ENCODE measurements at places on chromosomes 1 and 21.

DNA sequence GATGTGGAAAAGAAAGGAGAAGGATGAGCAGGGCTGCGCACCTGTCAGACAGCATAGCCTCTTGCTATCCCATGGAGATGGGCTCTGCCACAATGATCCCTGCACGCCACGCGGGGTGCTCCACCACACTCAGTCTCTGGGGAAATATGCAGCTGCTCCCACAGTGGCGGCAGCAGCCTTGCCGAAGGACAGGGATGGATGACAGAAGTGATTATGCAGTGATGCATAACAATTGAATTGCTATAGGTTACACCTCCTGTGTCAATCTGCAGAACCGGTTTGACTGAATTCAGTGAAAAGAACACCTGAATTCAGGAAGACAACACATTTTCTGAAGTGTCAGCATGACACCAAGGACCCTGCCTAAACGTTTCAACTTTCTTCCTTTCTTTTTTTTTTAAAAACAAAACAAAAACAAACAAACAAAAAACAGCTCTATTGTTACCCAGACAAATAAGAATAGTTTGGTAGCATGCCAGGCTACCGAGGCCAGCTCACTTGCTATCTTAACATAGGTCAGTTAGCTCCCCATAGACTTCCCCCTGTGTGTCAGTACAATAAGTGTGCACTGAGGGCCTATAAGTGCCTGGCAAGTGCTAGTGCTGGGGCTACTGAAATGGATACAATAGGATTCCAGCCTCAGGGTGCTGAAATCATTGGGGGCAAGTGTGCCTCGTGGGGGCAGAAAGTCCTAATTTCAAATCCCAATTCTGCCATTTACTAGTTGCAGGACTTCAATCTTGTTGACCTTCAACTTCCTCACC is 127.6 kb upstream of the LMO4 start:
- DNase-seq: peak; percentile 80

DNA sequence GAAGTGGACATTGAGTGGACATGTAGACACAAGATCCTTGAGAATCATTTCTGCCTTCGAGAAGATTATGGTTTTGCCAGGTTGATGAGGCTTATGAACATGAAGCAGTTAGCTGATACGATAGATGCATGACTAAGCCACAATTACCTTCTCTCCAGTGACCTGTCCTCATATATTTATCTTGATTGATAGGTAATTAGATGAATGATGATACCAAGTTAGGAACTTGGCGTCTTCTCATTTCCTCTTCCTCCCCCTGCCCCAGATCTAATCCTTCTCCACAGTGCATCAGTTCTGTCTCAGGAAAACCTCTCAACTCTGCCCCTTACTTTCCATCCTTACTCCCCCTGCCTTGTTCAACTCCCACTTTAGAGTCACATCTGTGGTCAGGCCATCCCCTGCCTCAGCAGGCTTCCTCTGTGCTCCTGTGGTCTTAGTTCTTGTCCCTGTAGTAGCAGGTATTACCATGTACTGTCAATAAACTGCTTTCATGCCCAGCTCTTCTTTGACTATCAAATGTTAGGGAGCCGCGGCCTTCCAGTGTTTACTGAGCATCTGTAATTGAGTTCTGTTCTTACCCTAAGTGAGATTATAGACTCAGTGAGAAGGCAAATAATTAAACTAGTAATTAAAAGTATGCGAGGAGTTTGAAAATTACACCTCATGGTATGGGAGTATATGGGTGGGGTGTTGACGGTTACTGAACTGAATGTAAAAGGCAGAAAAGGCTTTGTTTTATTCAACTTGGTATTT is 5.1 kb downstream of the ST6GALNAC3 start:
- DNase-seq: no peak

- no peak for DNase-seq
Measured at GRCh38 chr21:27769763-27770162, 802.9 kb upstream of the ADAMTS5 start.

DNA sequence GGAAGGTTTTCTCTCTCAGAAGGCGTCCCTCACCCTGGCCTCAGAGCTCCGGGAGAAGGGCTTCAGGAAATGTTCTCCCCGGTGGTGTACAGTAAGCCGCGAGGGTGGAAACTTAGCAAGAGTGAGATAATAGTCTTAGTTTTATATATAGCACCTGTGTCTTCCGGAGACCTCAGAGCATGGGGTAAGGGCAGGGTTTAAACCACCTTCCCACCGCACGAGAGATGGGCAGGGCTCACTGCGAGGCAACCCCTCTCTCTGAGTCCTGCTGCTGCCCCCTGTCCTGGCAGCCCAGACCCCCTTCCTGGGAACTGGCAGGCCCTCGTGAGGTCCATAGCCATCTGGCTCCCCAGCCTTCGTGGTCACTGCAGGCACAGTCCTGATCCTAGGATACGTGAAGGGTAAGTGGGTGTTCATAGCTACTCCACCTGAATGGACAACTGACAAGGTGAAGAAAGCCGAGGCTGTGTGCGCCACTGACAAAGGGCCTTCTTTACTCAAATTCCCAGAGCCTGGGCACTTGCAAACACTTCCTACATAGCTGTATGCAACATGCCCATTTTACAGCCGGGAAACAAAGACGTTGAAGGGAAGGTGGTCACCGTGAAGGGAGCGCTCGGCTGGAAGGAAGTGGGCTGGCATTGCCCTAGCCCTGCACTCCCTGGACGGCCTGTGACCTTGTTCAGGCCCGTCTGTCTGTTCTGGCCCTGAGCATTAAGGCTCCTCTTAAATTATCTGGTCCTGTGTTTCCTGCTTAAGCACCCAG is 26.9 kb downstream of the ITPKB start:
- DNase-seq: no peak

- DNase-seq: no peak
Measured at GRCh38 chr1:39781349-39781715, 7.3 kb downstream of the BMP8B start.

- no peak for DNase-seq
Measured at GRCh38 chr1:44024031-44024902, 7.0 kb downstream of the SLC6A9 start.

- peak; percentile 86 for DNase-seq
Measured at GRCh38 chr1:12618965-12619791, 1.2 kb upstream of the DHRS3 start.

DNA sequence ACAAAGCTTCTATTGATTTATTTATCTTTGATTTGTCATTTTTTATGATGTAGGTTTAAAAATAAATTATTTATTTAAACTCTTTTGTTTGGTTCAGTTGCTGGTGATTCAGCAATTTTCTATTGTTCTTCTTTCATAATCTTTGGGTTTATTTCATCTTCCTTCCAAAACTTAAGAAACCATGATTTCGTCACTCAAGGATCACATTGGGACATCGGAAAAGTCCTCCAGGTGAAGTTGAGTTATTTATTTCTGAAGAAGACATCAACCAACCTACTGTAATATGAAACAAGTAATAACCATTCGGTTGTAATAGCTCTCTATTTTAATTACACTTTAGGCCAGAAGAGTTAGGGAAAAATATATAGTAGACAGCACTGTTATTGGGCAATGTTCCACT is 23.0 kb upstream of the WLS start:
- DNase-seq: no peak

DNA sequence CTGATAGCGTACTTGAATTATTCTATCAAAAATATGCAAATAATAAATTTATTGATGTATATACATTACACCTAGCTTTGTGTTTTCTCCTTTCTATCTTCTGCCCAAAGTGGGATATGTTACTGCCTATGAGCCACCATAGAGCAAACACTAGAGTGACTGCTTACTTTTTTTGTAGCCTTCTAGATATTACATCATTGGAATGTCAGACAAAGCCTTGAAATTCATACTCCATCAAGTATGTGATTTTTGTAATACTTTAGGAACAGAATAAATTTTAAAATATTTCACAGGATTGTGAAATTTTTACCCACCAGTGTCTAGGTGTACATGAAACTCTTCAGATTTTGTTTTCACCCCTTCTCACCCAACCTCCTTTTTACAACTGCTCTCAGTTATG is 787.6 kb downstream of the USP25 start:
- no peak for DNase-seq

DNA sequence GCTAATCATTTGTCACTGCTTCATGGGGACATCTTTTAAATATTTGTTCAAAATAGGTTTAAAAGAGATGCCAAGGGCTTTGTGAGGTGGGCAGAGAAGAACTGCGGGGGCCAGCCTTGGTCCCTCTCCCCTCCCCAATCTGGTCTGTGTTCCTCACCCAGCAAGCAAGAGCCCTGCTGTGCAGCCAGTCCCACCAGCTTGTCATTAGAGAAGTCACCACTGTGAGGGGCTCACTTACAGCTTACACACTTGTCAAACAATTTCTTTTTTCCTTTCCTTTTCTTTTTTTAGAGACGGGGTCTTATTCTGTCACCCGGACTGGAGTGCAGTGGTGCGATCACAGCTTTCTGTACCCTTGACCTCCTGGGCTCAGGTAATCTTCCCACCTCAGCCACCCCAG is 10.4 kb upstream of the CDK18 start:
- no peak for DNase-seq

DNA sequence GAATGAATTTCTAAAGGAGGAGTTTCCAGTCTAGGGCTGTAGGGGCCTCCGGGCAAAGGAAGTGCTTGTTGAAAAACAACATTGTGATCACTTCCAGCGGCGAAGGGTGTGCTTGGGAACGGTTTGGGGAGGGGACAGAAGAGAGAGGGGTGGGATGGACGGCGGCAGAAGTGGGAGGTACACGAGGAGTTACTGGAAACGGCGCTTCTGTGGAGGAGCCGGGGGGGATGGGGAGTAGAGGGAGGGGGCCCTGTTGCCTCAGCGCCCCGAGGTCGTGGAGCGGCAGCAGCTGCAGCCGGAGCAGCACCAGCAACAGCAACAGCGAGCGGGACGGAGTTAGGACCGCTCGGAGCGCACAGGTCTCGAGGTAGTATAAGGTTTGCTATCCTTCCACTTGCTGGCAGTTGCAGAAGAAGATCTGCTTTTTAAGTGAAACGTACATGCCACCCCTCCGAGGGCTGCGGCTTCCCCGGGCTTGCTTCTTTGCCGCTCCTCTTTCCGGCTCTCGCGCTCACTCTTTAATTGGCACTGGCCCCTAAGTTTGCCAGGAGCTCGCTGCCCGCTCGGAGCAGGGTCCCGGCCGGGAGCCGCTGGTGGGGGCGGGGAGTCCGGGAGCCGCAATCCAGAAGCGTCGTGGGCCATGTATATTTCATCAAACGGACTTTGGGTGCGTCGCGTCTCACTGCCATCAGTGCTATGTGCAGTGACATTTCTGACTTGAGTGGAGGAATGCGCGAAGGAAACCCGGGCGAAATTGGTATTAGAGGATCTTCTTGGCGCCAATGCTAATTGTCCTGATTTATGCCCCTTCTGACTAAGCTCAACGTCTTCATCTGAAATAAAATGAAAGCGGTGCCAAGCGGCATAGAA is 771 bp upstream of the NTNG1 start:
- no peak for DNase-seq

DNA sequence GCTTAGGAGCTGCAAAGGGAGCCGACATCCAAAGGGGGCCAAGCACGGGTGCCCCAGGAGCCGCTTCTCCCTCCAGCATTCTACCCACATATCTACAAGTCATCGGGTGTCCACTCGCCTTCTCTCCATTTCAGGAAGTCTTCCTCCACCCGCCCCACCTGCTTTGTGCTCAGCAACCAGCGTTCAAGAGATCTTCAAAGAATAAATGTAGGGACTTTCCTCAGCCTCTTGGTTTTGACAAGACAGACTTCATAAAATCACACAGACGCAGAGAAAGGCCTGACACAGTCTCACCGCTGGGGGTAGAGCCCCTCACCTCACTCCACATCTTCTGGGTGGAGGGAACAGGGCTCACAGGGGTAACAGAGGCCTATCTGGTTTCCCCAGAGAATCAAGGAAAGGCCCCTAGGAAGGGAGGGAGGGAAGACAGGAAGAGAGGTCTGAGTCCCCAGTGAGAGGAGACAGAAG is 49.5 kb downstream of the SSBP3 start:
- DNase-seq: no peak

DNA sequence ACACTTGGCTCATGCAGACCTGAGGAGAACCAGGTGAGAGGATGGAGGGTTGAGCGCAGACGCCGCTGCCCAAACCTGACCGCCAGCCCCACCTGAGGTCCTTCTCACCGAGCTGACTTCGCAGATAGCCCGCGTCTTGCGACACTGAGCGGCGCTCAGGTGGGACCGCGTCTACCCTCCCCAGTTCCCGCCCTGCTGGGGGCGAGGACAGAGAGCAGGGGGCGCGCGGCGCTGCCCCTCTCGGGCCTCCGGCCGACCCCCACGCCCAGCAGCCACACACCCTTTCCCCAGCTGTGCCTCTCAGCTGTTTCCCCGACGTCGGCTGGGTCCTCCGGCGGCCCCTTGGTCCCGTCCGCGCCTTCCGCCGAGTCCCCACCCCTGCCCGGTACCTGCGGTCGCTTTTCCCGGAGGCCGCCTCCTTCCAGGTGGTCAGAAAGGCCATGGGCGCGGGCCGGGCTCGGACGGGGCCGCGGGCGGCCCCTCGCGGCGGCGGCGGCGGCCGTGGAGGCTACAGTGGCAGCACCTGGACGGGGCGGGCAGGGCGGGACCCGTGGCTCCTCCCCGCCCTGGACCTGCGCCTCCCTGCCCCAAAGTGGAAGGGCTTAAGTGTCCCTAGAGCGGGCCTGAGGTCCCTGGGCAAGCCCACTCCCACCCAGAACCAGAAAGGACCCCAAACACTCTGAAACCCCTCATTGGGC is 14.4 kb upstream of the TTC39A start:
- DNase-seq: peak; percentile 52

DNA sequence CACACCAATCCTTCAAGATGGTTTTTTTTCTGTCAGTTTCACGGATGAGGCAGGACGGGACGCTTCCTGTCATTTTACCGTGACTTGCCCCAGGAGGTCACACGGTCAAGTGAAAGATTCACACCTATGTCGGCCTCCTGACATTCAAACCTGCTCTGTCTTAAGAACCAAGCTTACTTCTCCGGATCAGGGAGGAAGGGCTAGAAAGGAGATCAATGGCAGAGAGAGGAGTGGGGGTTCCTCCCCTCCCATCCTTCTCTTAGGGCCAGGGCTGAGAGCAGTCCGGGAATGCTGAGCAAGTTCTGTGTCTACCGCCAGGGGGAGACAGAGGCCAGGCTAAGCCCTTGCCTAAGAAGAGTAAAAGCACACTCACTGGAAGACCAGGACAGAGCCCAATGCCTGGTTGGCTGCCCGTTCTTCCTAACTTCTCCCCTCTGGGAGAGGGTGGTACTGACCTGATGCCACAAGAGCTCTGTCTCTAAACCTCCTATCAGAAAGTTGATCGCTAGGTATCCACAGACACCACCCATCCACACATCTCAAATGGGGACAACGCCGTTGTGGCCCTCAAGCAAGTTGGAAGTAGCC is 1.1 kb upstream of the PPM1J start:
- DNase-seq: peak; percentile 95
